Activated CD8-positive, alpha-beta T cell treated with anti-CD3 and anti-CD28 coated beads, Interleukin-2, amount 10 ng/mL, durations not matched to agents 7 days and 5 days (primary cell): ENCODE measurements at places on chromosomes 5 and 9. TPM values are rescaled to one million over a fixed set of nuclear protein-coding genes. Genes with fewer than 3 reads are reported as not detected.

Gene SLC34A3
- not detected for total RNA-seq

Gene SLC1A1
- total RNA-seq, result not detected

Gene GBGT1
- total RNA-seq, result 4.1 TPM

Gene MED10
- 51.5 TPM for total RNA-seq

Gene IRX2
- total RNA-seq, result not detected

Gene SPATA31E1
- not detected for total RNA-seq

Gene FOXD4L5
- total RNA-seq, result 0.23 TPM

Gene HTR1A
- total RNA-seq, result not detected

Gene ZFP2
- 0.26 TPM for total RNA-seq

Gene FGD3
- total RNA-seq, result 107 TPM

DNA sequence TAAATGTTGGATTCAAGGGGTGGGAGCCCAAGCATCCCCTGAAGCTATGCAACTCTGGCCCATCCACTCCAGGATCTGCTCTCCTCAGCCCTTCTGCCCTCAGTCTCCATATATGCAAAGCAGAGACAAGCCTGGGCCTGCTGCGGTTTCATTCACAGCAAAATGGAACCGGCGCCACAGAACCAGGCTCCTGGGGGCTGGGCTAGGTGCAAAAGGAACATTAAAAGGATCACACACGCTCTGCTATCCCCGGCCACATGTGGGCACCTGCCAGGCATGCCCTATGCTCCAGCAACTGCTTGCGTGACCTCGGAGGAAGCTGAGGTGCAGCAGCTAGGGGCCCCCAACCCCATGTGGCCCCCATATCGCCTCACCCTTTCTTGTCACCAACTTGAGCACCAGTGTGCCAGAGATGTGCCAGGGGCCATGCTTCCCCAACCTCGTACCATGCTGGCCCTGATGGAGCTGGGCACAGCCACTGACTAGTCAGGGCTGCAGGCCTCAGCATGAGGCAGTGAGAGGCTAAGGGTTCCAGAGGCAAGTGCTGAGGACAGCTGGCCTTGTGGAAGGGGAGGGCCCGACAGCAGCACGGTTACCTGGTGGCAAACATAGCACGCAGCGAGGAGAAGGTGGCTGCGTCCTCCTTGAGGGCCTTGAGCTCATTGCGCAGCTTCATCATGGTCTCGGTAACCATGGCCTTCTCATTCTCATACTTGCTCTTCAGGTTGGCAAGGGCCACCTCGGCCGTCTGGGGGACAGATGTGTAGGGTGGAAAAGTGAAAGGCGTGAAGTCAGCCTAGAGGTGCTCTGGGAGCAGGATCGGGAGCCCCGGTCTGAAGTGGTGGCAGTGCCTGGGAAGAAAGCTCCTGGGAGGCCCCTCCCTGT is 47.2 kb downstream of the BICD2 start:
- H3K36me3 ChIP-seq, result peaks cover 41% of the 10 kb centered on the region
- H3K4me3 ChIP-seq, result no peak overlapping the region
- peak; percentile 18 for DNase-seq
- no peaks in the 10 kb centered on the region for H3K27me3 ChIP-seq

- peaks cover 58% of the 10 kb centered on the region for H3K36me3 ChIP-seq
- no peaks in the 10 kb centered on the region for H3K27me3 ChIP-seq
- H3K27ac ChIP-seq, result peak overlapping the region; percentile 71
- peaks cover 69% of the 10 kb centered on the region for H3K4me1 ChIP-seq
Observed at GRCh38 chr9:129999141-129999510, 43.9 kb downstream of the FNBP1 start.

- peaks cover 48% of the 10 kb centered on the region for H3K27me3 ChIP-seq
- no peak for DNase-seq
- no peak overlapping the region for H3K27ac ChIP-seq
Observed at GRCh38 chr5:150301901-150302300, 804 bp downstream of the ARSI start.

GRCh38 chr9:74379718-74380117 is 117.4 kb upstream of the RORB start:
- H3K36me3 ChIP-seq, result no peaks in the 10 kb centered on the region
- no peak overlapping the region for H3K27ac ChIP-seq
- H3K4me1 ChIP-seq, result peaks cover 10% of the 10 kb centered on the region
- H3K27me3 ChIP-seq, result peaks cover 2% of the 10 kb centered on the region
- H3K4me3 ChIP-seq, result no peak overlapping the region

DNA sequence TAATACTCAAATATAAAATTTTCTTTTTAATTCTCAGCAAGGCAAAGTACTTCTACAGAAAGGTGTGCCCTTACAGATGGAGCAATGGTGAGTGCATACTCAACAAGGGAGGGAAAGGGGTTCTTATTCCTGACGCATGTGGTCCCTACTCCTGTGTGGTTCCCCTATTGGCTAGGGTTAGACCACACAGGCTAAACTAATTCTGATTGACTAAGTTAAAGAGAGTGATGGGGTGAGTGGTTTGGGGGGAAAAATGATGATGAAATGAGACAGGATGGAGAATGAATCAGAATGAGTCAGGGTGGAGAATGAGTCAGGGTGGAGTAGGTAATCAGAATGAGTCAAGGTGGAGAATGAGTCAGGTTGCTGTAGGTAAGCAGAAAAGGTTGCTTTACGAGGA is 22.9 kb upstream of the HMGCS1 start:
- H3K27ac ChIP-seq, result no peak overlapping the region
- H3K4me1 ChIP-seq, result peaks cover 3% of the 10 kb centered on the region
- H3K4me3 ChIP-seq, result no peak overlapping the region
- no peak for DNase-seq
- peaks cover 8% of the 10 kb centered on the region for H3K27me3 ChIP-seq

GRCh38 chr9:20479419-20480155 is 142.7 kb downstream of the MLLT3 start:
- no peak for DNase-seq
- H3K27me3 ChIP-seq, result no peaks in the 10 kb centered on the region
- no peak overlapping the region for H3K4me3 ChIP-seq
- H3K27ac ChIP-seq, result no peak overlapping the region
- peaks cover 26% of the 10 kb centered on the region for H3K36me3 ChIP-seq
- H3K4me1 ChIP-seq, result peaks cover 31% of the 10 kb centered on the region

GRCh38 chr5:154437281-154437965 is 8.4 kb upstream of the SAP30L start:
- H3K27ac ChIP-seq, result no peak overlapping the region
- no peak for DNase-seq
- H3K4me1 ChIP-seq, result peaks cover 3% of the 10 kb centered on the region
- no peaks in the 10 kb centered on the region for H3K27me3 ChIP-seq

DNA sequence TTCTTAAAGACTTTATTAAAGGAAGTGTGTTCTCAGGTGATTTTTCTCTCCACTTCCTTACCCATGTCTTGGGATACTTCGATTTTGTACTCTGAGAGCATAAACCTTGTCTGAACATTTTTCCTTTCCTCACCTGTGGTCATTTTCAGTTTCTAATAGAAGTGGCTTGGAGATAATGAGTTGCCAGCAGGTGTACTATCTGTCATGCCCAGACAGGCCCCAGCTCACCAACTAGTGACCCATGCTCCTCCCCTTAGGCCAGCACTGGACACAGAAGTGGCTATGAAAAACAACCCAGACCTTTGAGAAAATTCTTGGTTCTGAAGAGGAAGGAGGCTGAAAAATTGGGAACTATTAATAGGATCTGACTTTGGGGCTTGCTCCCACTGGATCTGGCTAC is 49.2 kb upstream of the SMIM32 start:
- no peaks in the 10 kb centered on the region for H3K36me3 ChIP-seq
- DNase-seq, result no peak

GRCh38 chr9:37034305-37034937 is 353 bp upstream of the PAX5 start:
- DNase-seq, result no peak
- H3K27me3 ChIP-seq, result peaks cover 89% of the 10 kb centered on the region
- H3K4me1 ChIP-seq, result peaks cover 50% of the 10 kb centered on the region
- H3K27ac ChIP-seq, result no peak overlapping the region
- peaks cover 5% of the 10 kb centered on the region for H3K36me3 ChIP-seq
- H3K4me3 ChIP-seq, result peak overlapping the region; percentile 49

DNA sequence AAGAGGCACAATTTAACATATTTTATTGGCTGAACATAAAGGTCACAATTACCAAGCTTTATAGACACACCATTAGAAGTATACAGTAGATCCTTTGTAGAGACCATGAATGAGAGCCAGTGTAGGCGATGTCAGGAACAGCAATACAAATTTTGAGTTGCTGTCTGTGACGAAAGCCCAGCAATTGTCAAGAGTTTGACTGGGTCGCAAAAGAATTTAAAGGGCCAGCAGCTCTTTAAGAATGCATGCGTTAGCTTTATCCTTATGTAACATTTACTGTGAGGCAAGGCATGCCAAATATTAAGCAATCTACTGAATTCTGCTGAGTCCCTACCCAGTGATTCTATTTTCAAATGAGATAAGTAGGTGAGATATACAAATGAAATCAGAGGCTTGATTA is 236.9 kb downstream of the ARRDC3 start:
- DNase-seq, result no peak
- no peaks in the 10 kb centered on the region for H3K27me3 ChIP-seq
- peaks cover 8% of the 10 kb centered on the region for H3K36me3 ChIP-seq

GRCh38 chr9:106689089-106689488 is 173.9 kb upstream of the ZNF462 start:
- no peaks in the 10 kb centered on the region for H3K4me1 ChIP-seq
- no peaks in the 10 kb centered on the region for H3K27me3 ChIP-seq
- DNase-seq, result no peak
- H3K27ac ChIP-seq, result no peak overlapping the region
- no peak overlapping the region for H3K4me3 ChIP-seq
- H3K36me3 ChIP-seq, result no peaks in the 10 kb centered on the region

- no peaks in the 10 kb centered on the region for H3K27me3 ChIP-seq
- H3K27ac ChIP-seq, result no peak overlapping the region
- DNase-seq, result no peak
- peaks cover 3% of the 10 kb centered on the region for H3K4me1 ChIP-seq
Observed at GRCh38 chr5:82525626-82526025, 247.5 kb upstream of the RPS23 start.

GRCh38 chr9:89414670-89415324 is 83.1 kb downstream of the SEMA4D start:
- peak overlapping the region; percentile 53 for H3K27ac ChIP-seq
- peaks cover 91% of the 10 kb centered on the region for H3K36me3 ChIP-seq
- H3K4me3 ChIP-seq, result peak overlapping the region; percentile 25
- H3K4me1 ChIP-seq, result peaks cover 95% of the 10 kb centered on the region
- DNase-seq, result no peak
- H3K27me3 ChIP-seq, result no peaks in the 10 kb centered on the region

DNA sequence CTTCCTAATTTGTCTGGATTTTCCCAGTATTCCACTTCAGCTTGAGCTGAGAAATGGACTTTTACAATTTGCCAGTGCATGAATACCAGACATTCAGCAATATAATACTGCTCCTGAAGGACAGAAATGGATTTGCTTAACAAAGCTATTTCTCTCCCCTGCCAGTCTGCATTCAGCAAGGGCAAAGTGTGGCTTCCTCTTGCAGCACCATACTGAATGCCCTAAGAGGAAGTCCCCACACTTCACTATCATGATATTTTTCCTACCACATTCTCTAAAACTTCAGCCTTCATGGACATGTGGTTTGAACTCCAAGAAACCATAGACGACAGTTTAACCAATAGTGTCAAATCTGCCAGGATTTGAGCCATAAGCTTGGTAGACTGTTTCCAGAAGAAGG is 19.8 kb upstream of the TLE4 start:
- DNase-seq, result no peak
- H3K36me3 ChIP-seq, result no peaks in the 10 kb centered on the region
- no peak overlapping the region for H3K4me3 ChIP-seq
- no peak overlapping the region for H3K27ac ChIP-seq

DNA sequence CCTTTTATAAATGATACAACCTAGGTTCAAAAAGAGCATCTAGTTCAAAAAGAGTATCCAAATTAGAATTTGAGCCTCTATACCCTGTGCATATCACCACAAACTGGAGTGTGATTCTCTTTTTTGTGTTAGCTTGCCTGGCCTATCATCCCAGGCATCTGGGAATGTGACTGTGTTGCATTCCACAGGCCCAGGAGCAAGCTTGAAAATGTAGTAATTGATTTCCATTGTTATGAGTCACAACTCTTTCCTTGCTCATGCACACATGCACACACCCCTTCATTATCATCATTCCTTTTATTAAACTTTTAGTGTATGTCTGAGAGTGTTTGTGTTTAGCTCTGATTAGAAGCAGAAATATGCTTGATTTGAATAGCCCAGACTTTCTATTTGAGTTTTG is 75.2 kb downstream of the FCHO2 start:
- no peaks in the 10 kb centered on the region for H3K4me1 ChIP-seq
- no peak overlapping the region for H3K4me3 ChIP-seq
- no peak overlapping the region for H3K27ac ChIP-seq
- DNase-seq, result no peak
- H3K27me3 ChIP-seq, result peaks cover 5% of the 10 kb centered on the region

GRCh38 chr9:121763561-121764370 is 112.3 kb downstream of the DAB2IP start:
- no peaks in the 10 kb centered on the region for H3K4me1 ChIP-seq
- no peak overlapping the region for H3K4me3 ChIP-seq
- no peak for DNase-seq
